ENCODE measurements at places on chromosomes 4 and X. TPM values are rescaled to one million over a fixed set of nuclear protein-coding genes. Genes with fewer than 3 reads are reported as not detected.

Gene CHST7
- 17.1 TPM for total RNA-seq

Gene EMCN
- total RNA-seq = not detected

Gene NKX3-2
- 1.9 TPM for total RNA-seq

Gene KCTD8
- total RNA-seq = 1.1 TPM

Gene GPR82
- not detected for total RNA-seq

Gene GPRASP3
- total RNA-seq = 5.3 TPM

Gene PARM1
- 2.0 TPM for total RNA-seq

Gene HTR2C
- total RNA-seq = 1.3 TPM

Gene ERAS
- not detected for total RNA-seq

Gene TRPC3
- total RNA-seq = 0.13 TPM

Gene MAGEB2
- total RNA-seq = 0.13 TPM

Gene XK
- 0.85 TPM for total RNA-seq

Gene GAGE12E
- not detected for total RNA-seq

Gene ATP5ME
- total RNA-seq = 433 TPM

Gene SMIM10L2A
- 18.3 TPM for total RNA-seq

- no peak overlapping the region for H3K27ac ChIP-seq
- DNase-seq = no peak
- H3K4me3 ChIP-seq = no peak overlapping the region
- no peaks in the 10 kb centered on the region for H3K36me3 ChIP-seq
- no peaks in the 10 kb centered on the region for H3K27me3 ChIP-seq
Measured at GRCh38 chrX:56281789-56282188, 49.6 kb downstream of the KLF8 start.

GRCh38 chr4:87018753-87019152 lies 83.9 kb downstream of the AFF1 start:
- H3K4me3 ChIP-seq = no peak overlapping the region
- H3K27me3 ChIP-seq = no peaks in the 10 kb centered on the region
- H3K4me1 ChIP-seq = peaks cover 6% of the 10 kb centered on the region
- no peak overlapping the region for H3K27ac ChIP-seq

DNA sequence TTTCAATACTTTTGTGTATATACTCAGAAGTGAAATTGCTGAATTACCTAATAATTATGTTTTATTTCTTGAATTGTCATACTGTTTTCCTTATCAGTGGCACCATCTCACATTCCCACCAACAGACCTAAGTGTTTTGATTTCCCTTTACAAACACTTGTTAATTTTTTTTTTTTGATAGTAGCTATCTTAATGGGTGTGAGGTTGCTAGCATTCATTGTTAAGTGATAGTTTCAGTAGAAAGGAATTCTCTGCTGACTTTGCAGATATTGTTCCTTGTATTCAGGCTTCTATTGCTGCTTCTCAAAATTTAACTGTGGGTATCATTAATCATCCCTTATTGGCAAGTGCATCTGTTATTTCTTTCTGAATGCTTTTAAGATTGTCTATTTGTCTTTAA lies 927.5 kb upstream of the SLIT2 start:
- no peak overlapping the region for H3K27ac ChIP-seq
- H3K4me1 ChIP-seq = peaks cover 2% of the 10 kb centered on the region
- DNase-seq = no peak
- H3K27me3 ChIP-seq = no peaks in the 10 kb centered on the region
- no peaks in the 10 kb centered on the region for H3K36me3 ChIP-seq

DNA sequence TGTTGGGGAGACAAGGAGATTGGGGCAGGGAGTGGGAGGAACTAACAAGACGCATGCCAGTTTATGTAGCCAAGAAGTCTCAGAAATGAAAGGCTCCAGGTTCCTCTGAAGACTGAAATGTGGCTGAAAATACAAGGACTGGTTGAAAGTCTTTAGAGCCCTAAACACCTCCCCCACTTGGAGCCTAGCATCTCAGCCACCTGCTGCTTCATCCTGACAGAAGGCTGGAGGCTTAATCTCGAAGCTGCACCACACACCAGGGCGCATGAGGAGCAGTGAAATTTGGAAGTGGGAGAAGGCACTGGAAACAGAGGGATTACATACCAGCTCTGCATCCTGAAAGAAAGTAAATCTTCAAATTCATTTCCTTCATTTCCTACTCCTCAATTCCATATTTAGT lies 160.7 kb upstream of the FTHL17 start:
- peaks cover 6% of the 10 kb centered on the region for H3K4me1 ChIP-seq
- no peaks in the 10 kb centered on the region for H3K36me3 ChIP-seq
- DNase-seq = no peak

GRCh38 chr4:13783800-13784411 lies 156.4 kb upstream of the BOD1L1 start:
- no peak for DNase-seq
- no peak overlapping the region for H3K27ac ChIP-seq
- no peak overlapping the region for H3K4me3 ChIP-seq
- no peaks in the 10 kb centered on the region for H3K4me1 ChIP-seq
- no peaks in the 10 kb centered on the region for H3K36me3 ChIP-seq

GRCh38 chrX:11386001-11386523 lies 92.8 kb downstream of the AMELX start:
- H3K27me3 ChIP-seq = no peaks in the 10 kb centered on the region
- no peaks in the 10 kb centered on the region for H3K36me3 ChIP-seq
- DNase-seq = no peak
- H3K27ac ChIP-seq = no peak overlapping the region
- H3K4me3 ChIP-seq = no peak overlapping the region

- no peaks in the 10 kb centered on the region for H3K36me3 ChIP-seq
- DNase-seq = no peak
- no peak overlapping the region for H3K27ac ChIP-seq
- no peak overlapping the region for H3K4me3 ChIP-seq
Measured at GRCh38 chr4:111963158-111963700, 182.0 kb upstream of the FAM241A start.

- no peak overlapping the region for H3K27ac ChIP-seq
- H3K4me1 ChIP-seq = no peaks in the 10 kb centered on the region
- no peak for DNase-seq
- H3K4me3 ChIP-seq = no peak overlapping the region
Measured at GRCh38 chrX:102658556-102658955, 7.3 kb downstream of the GPRASP1 start.

DNA sequence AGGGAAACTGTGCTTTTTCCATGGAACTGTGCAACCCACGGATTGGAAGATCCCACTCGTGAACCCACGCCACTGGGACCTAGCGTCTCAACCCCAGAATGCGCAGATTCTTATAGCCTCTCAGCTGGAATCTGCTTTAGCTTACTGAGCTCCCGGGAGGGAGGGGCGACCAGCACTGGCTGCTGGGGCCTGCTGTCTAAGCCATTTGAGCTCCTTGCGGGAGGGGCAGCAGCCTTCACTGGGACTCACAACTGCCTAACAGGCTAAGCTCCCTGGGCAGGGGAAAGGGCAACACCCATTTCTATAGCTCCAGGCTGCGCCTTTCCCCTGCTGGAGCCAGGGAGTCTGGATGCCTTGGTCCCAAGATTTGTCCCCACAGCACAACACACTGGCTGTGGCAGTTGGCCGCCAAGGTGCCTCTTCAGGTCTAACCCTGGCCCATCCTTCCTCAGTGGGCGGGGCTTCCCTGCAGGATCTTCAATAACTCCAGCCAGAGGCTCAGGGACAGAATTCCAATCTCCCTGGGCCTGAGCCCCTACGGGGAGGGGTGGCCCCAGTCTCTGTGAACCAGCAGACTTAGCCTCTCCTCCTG lies 451.7 kb upstream of the PITX2 start:
- peak; percentile 50 for DNase-seq
- no peaks in the 10 kb centered on the region for H3K27me3 ChIP-seq
- no peaks in the 10 kb centered on the region for H3K4me1 ChIP-seq
- no peak overlapping the region for H3K27ac ChIP-seq
- no peak overlapping the region for H3K4me3 ChIP-seq
- no peaks in the 10 kb centered on the region for H3K36me3 ChIP-seq

DNA sequence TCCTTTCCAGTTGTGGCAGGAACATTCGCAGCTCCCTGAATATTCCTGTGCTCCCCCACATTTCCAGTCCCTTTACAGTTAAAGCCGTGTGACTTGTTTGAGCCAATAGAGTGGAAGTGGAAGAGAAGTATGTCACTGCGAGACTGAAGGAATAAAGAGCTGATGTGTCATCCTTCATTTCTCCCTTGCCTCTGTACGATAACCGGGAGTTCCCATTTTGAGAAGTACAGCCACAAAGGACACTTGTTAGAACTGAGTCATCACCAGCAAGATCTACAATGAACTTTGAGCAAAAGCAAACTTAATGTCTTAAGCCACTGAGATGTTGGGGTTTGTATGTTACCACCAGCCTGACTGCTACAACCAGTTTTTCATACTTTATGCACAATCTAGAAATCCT lies 92.3 kb downstream of the SPRY1 start:
- H3K4me1 ChIP-seq = no peaks in the 10 kb centered on the region
- H3K27me3 ChIP-seq = no peaks in the 10 kb centered on the region
- no peak for DNase-seq
- no peak overlapping the region for H3K27ac ChIP-seq
- no peaks in the 10 kb centered on the region for H3K36me3 ChIP-seq

GRCh38 chr4:1521821-1522361 lies 115.6 kb upstream of the NKX1-1 start:
- no peak overlapping the region for H3K27ac ChIP-seq
- H3K4me1 ChIP-seq = no peaks in the 10 kb centered on the region
- H3K27me3 ChIP-seq = no peaks in the 10 kb centered on the region

DNA sequence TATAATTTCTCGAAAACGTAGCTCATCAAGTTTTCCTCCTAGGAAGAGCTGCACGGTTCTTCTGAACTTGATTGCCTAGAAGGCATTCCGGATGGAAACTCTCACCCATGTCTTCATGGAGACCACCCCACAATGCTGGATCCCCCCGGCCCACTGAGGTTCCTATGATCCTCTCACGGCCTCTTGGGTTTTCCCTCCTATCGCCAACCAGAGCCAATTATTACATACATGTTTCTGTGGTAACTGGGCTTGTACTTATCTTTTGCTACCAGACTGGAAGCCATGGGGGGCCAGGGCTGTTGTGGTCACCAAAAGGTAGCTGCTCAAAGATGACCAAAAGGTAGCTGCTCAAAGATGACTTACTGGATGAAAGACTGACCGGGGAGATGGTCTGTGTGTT lies 131.5 kb downstream of the AFAP1 start:
- H3K36me3 ChIP-seq = peaks cover 7% of the 10 kb centered on the region
- no peak overlapping the region for H3K4me3 ChIP-seq
- no peak overlapping the region for H3K27ac ChIP-seq
- no peaks in the 10 kb centered on the region for H3K27me3 ChIP-seq

DNA sequence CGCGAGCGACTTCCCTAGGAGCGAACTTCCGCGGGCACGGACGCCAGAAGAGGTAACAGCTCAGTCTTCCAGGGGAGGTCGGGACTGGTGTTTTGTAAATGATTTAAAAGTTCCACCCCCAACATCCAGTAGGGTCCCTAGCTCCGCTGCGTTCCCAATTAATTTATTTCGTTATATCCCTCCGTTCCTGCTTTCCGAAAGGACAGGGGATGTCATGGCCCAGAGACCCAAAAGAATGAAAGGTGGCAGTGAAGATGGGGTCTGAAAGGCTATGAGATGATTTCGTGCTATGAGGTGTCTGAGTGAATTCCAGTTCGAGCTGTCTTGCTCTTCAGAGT lies 373 bp upstream of the SMIM43 start:
- H3K27ac ChIP-seq = no peak overlapping the region
- H3K4me1 ChIP-seq = 0 out of 2 replicates have a peak, but pooled peaks cover 5% of the 10 kb centered on the region
- H3K27me3 ChIP-seq = peaks cover 41% of the 10 kb centered on the region
- no peaks in the 10 kb centered on the region for H3K36me3 ChIP-seq

- DNase-seq = no peak
- H3K27me3 ChIP-seq = no peaks in the 10 kb centered on the region
- no peaks in the 10 kb centered on the region for H3K4me1 ChIP-seq
- no peak overlapping the region for H3K27ac ChIP-seq
Measured at GRCh38 chr4:24076811-24077210, 187.0 kb upstream of the PPARGC1A start.

DNA sequence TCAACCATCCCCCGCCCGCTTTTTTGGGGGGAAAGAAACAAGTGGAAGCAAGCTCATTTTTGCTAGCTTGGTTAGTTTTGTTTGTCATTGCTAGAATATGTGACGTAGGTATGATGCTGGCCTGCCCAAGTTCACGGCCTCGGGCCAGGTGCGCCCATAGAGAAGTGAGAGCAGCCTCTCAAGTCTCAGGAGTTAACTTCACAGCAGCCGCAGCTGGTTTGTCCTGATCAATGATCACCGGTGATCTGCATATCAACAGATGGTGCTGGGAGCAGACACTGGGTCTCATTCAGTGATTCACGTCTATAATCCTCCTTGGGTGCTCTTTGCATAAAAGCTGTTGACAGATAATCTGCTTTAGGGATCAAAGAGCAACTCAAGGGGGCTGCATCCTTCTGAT lies 50.1 kb downstream of the ENPP6 start:
- no peak overlapping the region for H3K27ac ChIP-seq
- H3K27me3 ChIP-seq = no peaks in the 10 kb centered on the region
- DNase-seq = peak; percentile 89
- peak overlapping the region; percentile 27 for H3K4me3 ChIP-seq
- no peaks in the 10 kb centered on the region for H3K36me3 ChIP-seq

- no peak for DNase-seq
- no peaks in the 10 kb centered on the region for H3K4me1 ChIP-seq
- H3K36me3 ChIP-seq = no peaks in the 10 kb centered on the region
- H3K27me3 ChIP-seq = no peaks in the 10 kb centered on the region
Measured at GRCh38 chrX:140065961-140066662, 100.8 kb upstream of the CXorf66 start.

- H3K4me3 ChIP-seq = no peak overlapping the region
- H3K36me3 ChIP-seq = no peaks in the 10 kb centered on the region
- H3K4me1 ChIP-seq = no peaks in the 10 kb centered on the region
- no peak overlapping the region for H3K27ac ChIP-seq
- no peak for DNase-seq
- no peaks in the 10 kb centered on the region for H3K27me3 ChIP-seq
Measured at GRCh38 chr4:124943145-124943889, 230.8 kb upstream of the ANKRD50 start.

DNA sequence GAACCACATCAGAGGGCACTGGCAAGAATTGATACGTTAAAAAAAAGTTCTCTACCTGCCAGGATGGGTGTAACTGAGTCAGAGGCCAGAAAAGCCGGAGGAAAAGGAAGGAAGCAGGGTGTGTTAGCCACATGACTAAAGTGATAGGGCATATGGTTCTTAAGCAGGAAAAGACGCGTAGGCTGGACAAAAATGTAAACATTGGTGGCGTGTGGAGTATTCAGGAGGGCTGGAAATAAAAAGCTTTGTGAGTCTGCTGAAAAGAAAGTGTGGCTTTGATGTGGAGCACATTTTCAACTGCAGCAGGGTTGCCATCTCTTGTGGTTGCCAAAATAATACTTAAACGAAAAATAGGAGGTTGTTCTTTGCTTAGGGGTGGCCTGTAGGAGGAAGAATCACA lies 186.5 kb upstream of the RPL34 start:
- no peaks in the 10 kb centered on the region for H3K4me1 ChIP-seq
- no peak overlapping the region for H3K27ac ChIP-seq
- no peak overlapping the region for H3K4me3 ChIP-seq
- no peak for DNase-seq
- no peaks in the 10 kb centered on the region for H3K36me3 ChIP-seq
- H3K27me3 ChIP-seq = no peaks in the 10 kb centered on the region

DNA sequence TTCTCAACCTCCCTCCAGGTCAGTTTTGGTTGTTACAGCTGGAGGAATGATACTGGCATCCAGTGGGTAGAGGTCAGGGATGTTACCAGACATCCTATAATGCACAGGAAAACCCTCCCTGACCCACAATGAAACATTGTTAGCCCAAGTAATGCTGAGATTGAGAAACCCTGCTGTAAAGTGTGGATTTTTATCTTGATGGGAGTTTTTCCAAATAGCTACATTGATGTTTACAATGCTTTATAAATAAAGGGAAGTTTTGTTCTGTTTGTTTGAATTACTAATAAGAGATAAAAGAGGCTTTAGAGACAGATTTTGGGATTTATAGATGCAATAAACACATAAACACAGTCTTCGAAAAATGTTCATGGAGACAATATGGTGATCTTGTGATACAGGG lies 194.0 kb upstream of the NUDT6 start:
- H3K36me3 ChIP-seq = no peaks in the 10 kb centered on the region
- DNase-seq = no peak
- H3K27ac ChIP-seq = no peak overlapping the region
- H3K27me3 ChIP-seq = no peaks in the 10 kb centered on the region
